Retinal pigment epithelial cell (primary cell): ENCODE measurements at places on chromosomes 5 and 9.
A peak's percentile ranks its signal among the peaks of the same experiment; 100 is the strongest.

GRCh38 chr9:107850653-107851052, 361.1 kb upstream of the KLF4 start:
- DNase-seq: no peak

GRCh38 chr5:91151947-91152346, 231.2 kb downstream of the ARRDC3 start:
- DNase-seq: peak; percentile 95

GRCh38 chr5:6717247-6717646, 4.0 kb downstream of the TENT4A start:
- DNase-seq: no peak

- DNase-seq: no peak
Observed at GRCh38 chr5:57687596-57687995, 205.0 kb upstream of the ACTBL2 start.

DNA sequence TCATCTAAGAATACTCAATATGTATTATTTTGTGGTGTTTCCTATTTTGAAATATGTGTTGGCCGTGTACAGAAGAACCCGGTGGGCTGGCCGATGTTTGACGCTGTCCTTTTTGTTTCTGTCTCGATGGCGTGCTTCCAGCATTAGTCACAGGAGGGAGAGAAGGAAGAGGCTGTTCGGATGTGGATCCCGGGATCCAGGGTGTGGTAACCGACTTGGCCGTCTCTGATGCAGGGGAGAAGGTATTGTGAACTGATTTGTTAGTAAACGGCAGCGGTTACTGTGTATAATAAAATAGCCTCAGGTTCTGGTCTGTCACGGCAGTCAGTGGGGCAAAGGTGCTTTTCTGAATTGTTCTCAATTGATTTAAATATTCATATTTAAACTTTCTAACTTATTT, 275.0 kb downstream of the ARHGEF28 start:
- DNase-seq: no peak

GRCh38 chr5:146240951-146241350, 37.5 kb downstream of the RBM27 start:
- no peak for DNase-seq

GRCh38 chr5:179820483-179821297, at the start of gene SQSTM1:
Gene SQSTM1 (plus strand): TSS chr5:179820905. CDS start chr5:179820937, 32 bp downstream.
- DNase-seq: no peak

- DNase-seq: no peak
Observed at GRCh38 chr5:148988328-148988727, 74.5 kb downstream of the SH3TC2 start.

GRCh38 chr9:89874351-89875321, 269.8 kb downstream of the GADD45G start:
- DNase-seq: no peak

DNA sequence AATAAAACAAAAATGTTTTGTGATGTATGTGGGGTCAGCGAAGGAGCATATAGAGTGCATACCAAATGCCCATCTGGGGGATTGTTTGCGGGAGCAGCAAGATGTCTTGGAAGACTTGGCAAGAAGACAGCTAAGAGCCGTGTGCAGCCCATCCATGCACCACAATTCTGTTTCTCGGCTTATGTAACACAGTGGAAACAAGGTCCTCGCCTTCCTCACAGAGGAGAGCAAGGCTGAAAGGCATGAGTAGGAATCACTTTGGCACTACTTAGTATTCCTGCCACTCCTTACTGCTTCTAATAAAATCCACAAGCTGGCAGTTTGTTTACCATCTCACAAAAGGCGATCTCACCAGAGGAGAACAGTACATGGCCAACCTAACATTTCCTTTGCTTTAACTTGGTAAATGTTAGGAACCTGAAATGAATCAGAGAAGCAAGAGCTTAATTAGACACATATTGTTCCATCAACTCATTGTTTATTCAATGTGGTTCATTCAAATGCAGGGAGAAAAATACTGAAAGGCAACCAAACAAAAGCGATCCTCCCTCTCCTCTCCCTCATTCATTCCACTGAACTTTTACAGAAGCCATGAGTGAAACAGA, 648.1 kb downstream of the ACTL7B start:
- DNase-seq: no peak

DNA sequence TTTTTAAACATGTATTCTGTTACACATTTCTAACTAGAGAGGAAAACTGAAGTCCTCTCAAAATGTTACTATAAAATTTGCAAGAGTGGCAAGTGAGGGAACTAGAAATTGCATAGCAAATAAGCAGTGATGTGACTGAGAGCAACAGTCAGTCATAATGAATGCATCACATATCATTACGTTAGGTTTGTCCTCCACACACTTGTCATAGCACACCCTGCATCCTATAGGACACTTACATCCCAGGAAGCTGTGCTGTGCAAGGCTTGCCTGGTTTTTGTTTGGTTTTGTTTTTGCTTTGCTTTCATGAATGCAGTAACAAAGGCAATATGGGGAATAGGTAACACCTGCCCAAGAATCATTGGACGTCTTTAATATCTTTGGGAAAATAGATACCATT, 10.8 kb downstream of the NFIB start:
- no peak for DNase-seq

- DNase-seq: no peak
Observed at GRCh38 chr5:98121036-98121936, 652.2 kb upstream of the RGMB start.

- no peak for DNase-seq
Observed at GRCh38 chr9:123138163-123138562, 104.7 kb downstream of the GPR21 start.

- DNase-seq: peak; percentile 87
Observed at GRCh38 chr9:5870691-5871090, 20.0 kb upstream of the MLANA start.

GRCh38 chr5:149959406-149960236, 937 bp upstream of the SLC26A2 start:
- no peak for DNase-seq

DNA sequence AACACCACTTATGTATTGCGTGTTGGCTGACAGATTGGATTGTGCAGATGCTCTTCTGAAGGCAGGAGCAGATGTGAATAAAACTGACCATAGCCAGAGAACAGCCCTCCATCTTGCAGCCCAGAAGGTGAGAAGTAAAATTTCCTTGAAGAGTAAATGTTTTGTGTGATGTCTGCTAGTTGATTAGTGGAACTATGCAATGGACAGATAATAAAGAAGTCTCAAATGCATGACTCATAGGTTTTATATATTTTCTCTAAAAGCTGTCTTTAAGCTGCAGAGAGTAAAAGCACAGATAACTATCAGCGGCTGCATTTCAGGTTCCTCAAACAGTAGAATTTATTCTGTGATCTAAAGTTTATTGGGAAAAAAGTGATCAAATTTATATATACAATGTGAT, 27.4 kb downstream of the INVS start:
- no peak for DNase-seq

DNA sequence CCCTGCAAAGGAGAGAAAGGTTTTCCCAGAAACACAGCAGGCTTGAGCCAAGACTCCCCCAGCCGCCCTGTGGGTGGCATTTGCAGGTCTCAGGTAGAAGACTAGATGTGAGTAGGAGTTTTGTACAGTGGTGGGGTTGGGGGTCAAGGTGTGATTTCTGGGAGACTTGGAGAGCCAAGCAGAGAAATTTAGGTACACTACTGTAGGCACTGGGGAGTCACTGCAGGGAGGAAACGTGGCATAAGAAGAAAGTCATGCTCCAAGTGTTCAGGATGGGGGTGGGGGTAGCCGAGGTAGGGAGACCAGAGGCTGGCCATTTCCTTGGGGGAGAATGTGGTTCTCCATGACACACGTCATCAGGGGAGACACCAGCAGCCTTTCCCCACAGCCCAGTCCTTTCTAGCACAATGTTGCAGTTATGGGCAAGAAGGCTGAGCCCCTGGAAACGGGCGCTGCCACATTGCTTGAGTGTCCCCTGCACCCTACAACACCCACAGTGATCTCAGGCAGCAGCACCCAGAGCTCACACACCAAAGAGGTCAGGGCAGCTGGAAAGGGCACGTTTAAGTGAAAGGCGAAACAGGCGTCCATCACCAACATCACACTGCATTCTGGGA, 210.5 kb downstream of the FSTL4 start:
- no peak for DNase-seq

GRCh38 chr5:130102375-130102774, 198.1 kb downstream of the CHSY3 start:
- no peak for DNase-seq

GRCh38 chr9:99513441-99514112, 291.5 kb downstream of the SEC61B start:
- no peak for DNase-seq

DNA sequence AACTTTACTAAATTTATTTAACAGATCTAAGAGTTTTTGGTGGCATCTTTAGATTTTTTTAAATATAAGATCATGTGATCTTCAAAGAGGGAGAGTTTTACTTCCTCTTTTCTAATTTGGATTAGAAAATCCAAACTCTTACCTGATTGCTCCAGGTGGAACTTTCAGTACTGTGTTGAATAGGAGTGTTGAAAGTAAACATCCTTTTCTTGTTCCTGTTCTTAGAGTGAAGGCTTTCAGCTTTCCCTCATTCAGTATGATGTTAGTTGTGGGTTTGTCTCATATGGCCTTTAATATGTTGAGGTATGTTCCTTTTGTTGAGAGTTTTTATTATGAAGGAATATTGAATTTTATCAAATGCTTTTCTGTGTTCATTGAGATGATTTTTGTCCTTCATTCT, 650.0 kb upstream of the SGCD start:
- no peak for DNase-seq

- DNase-seq: no peak
Observed at GRCh38 chr5:179051784-179052183, 8.4 kb upstream of the ZNF354C start.

DNA sequence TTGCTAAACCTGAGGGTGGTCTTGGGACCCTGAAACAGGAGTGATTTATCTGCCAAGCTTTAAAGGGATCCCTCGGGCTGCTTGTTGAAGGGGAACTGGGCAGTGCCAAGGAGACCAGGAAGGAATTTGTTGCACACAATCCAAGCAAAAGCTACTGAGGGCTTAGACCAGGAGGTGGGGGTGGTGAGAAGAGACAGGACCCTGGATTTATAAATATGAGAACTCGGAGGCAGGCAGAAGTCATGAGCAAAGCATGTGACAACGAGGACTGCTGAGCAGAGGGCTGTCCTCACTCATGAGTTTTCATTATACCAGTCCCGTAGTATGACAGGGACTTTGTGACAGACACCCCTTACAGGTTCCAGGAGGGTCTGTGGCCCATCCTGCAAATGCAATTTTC, 237.3 kb downstream of the DRD1 start:
- no peak for DNase-seq

GRCh38 chr5:170681013-170681433, 102.5 kb upstream of the GABRP start:
- peak; percentile 5 for DNase-seq

GRCh38 chr5:133404724-133405123, 207.6 kb downstream of the FSTL4 start:
- DNase-seq: no peak

DNA sequence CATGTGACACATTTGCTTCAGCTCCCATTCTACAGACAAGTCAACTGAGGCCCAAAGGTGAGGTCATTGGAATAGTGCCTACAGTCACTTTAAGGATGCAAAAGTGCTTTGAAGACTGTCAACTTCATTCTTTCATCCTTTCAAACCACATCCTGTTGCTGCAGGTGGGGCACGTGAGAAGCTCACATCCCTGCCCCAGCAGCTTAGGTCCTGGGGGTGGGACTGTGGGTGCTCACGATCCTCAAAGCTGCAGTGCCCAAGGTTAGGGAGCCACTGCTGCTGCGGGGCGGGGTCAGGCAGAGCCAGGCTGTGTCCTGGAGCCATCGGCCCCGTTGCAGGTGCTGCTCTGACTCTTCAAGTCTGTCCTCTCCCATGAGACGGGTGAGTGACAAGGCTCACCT, 57.9 kb upstream of the IER5L start:
- DNase-seq: no peak

DNA sequence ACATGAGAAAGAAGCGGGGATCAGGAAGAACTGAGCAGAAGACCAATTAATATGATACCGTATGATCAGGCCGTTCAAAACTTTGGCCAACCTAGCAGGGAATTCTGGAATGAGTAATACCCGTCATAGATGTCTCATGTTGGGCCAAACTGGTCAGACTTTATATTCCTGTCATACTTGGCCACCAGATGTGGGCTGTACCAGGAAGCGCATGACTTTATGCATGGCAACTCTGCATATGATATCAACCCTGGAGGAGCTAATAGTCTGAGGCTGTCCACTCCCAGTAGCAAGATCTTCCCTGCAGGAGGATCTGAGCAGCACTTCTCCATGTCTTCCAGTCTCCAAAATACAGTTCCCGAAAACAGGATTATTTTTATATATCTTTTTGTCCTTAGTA, 68.5 kb upstream of the NAA35 start:
- DNase-seq: no peak

- peak; percentile 75 for DNase-seq
Observed at GRCh38 chr9:86721843-86722705, 225.2 kb downstream of the GAS1 start.

GRCh38 chr9:109973336-109973735, 193.3 kb downstream of the PALM2AKAP2 start:
- DNase-seq: no peak

GRCh38 chr5:41967401-41967800, 42.3 kb downstream of the FBXO4 start:
- no peak for DNase-seq

GRCh38 chr5:95241635-95242034, 43.3 kb downstream of the MCTP1 start:
- DNase-seq: no peak

- no peak for DNase-seq
Observed at GRCh38 chr5:129459450-129459776, 685 bp upstream of the ADAMTS19 start.

- no peak for DNase-seq
Observed at GRCh38 chr9:6197330-6197729, 18.3 kb upstream of the IL33 start.

GRCh38 chr9:18865542-18865941, 167.5 kb downstream of the SAXO1 start:
- DNase-seq: no peak

DNA sequence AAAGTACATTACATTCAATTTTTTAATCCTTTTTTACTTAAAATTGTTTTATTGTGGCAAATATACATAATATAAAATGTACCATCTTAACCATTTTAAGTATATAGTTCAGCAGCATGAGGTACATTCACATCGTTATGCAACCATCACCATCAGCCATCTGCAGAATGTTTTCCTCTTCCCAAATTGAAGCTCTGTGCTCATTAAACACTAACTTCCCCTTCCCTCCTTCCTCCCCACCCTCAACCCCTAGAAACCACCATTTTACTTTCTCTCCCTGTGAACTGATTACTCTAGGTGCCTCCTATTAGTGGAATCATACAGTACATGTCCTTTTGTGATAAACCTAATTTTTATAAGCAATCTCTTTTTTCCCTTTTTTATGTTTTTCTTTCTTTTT, 15.6 kb downstream of the TEX53 start:
- DNase-seq: no peak

- DNase-seq: no peak
Observed at GRCh38 chr9:114347675-114348074, 18.0 kb downstream of the ORM2 start.

- DNase-seq: no peak
Observed at GRCh38 chr9:110027671-110028081, 180.3 kb downstream of the C9orf152 start.

GRCh38 chr9:124018730-124019697, 7.4 kb downstream of the LHX2 start:
- no peak for DNase-seq
